AG08395 (cell line): ENCODE measurements at places on chromosomes 13 and 19.

GRCh38 chr19:31610018-31610417 is 260.8 kb upstream of the TSHZ3 start:
- no peak for DNase-seq

DNA sequence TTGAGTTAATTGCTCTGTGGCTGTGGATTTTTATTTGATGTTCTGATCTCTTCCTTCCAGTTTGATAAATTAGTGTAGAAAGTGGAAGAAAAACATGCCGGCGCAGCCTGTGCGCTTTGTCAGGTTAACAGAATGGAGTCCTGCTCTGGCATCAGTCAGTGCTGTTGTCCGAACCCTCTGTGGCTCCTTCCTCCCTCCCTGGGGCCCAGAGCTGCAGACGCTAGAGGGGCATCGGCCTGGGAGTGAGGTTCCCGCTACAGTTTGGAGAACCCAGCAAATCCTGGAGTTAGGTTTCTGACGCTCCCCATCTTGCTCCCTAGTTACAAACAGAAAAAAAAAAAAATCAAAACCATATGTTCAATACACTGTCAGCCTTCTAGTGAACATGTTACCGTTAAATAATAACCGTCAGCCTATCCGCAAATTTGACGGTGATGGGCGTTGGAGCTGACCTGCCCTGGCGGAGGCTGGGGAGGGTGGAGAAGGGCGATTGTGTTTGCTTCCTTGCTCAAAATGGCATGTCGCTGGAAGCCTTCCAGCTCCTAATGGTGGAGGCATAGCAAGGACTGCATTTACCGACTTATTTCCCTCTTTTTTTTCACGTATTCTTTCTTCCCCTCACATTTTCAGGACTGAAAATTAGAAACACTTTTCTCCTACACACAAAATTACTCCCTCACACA is 13.6 kb downstream of the MBNL2 start:
- no peak for DNase-seq

DNA sequence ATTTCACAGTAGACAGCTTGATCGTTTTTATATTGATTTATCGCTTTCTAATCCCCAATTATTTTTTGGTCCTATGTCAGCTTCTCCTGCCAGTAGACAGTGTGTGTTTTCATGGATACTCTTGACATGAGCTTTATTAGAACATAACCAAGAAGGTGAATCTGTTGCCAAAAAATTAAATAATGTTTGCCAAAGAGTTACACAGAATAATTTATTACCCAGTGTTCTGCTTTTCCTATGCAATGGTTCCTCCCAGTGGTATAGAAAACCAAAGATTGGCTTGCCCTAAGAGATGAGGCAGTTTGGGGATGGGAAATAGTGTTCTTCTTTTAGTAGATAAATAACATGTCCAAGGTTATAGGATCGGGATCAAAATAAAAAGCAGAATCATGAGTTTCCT is 8.5 kb upstream of the FRY start:
- DNase-seq: no peak

GRCh38 chr13:111152844-111153243 is 37.7 kb downstream of the ARHGEF7 start:
- no peak for DNase-seq

GRCh38 chr19:3844596-3844995 is 24.2 kb downstream of the ZFR2 start:
- no peak for DNase-seq

DNA sequence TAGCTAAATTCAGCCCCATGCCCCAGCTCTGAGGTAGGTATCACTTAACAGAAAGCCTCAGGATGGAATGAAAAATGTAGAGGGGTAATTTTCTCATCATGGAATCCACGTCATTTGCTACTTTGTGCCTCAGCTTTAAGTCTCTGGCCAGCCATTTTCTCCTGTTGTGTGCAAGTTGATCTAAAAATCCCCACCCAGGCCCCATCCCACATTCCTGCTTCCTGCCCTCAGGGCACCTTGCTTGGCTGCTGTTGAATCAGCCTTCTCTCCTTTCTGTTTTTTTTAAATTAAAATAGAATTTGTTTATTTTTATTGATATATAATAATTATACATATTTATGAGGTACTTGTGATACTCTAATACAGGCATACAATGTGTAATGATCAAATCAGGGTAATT is 179.9 kb upstream of the TSHZ3 start:
- DNase-seq: no peak
